Right lung (tissue), 10 donors: ENCODE measurements at places on chromosomes 4 and X. TPM values are rescaled to one million over a fixed set of nuclear protein-coding genes. Genes with fewer than 3 reads are reported as not detected.

Gene CPLX1
- 1.7 TPM for polyA plus RNA-seq

Gene ZAR1
- polyA plus RNA-seq = not detected

Gene RHOXF1
- 1.1 TPM for polyA plus RNA-seq

Gene MBNL3
- polyA plus RNA-seq = 24.3 TPM

Gene ADH1C
- polyA plus RNA-seq = 23.0 TPM

Gene NWD2
- 0.03 TPM for polyA plus RNA-seq

Gene PRMT9
- polyA plus RNA-seq = 26.9 TPM

DNA sequence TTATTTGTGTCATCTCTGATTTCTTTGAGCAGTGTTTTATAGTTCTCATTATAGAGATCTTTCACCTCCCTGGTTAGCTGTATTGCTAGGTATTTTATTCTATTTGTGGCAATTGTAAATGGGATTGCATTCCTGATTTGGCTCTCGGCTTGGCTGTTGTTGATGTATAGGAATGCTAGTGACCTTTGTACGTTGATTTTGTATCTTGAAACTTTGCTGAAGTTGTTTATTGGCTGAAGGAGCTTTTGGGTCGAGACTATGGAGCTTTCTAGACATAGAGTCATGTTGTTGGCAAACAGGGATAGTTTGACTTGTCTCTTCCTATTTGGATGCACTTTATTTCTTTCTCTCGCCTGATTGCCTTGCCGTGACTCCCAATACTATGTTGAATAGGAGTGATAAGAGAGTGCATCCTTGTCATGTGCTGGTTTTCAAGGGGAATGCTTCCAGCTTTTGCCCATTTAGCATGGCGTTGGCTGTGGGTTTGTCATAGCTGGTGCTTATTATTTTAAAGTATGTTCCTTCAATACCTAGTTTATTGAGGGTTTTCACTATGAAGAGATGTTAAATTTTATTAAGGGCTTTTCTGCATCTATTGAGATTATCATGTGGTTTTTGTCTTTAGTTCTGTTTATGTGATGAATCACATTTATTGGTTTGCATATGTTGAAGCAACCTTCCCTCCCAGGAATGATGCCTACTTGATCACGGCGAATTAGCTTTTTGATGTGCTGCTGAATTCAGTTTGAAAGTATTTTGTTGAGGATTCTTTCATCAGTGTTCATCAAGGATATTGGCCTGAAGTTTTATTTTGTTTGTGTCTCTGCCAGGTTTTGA, 72.7 kb upstream of the BOD1L1 start:
- DNase-seq = no peak

- no peak for DNase-seq
Observed at GRCh38 chr4:169417629-169418282, 147.0 kb upstream of the SH3RF1 start.

DNA sequence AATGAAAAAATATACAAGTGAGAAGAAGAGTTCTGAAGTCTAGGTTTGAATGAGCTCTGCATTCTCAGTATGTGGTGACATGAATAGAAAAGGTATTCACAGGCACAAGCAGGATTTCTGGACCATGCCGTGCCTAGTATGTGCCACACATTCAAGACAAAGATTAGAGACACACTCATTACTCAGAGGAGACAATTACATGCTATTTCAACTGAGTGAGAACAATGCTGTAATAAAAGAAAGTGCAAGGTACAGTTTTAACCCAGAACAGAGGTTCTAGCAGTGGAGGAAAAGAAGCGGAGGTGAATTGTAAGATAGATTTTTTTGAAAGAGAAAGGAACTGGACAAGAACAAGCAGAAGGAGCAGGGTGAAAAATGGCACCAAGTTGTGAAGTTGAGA, 121.0 kb upstream of the RASGEF1B start:
- DNase-seq = no peak

- no peak for DNase-seq
Observed at GRCh38 chr4:31422006-31422405, 701.8 kb downstream of the PCDH7 start.

DNA sequence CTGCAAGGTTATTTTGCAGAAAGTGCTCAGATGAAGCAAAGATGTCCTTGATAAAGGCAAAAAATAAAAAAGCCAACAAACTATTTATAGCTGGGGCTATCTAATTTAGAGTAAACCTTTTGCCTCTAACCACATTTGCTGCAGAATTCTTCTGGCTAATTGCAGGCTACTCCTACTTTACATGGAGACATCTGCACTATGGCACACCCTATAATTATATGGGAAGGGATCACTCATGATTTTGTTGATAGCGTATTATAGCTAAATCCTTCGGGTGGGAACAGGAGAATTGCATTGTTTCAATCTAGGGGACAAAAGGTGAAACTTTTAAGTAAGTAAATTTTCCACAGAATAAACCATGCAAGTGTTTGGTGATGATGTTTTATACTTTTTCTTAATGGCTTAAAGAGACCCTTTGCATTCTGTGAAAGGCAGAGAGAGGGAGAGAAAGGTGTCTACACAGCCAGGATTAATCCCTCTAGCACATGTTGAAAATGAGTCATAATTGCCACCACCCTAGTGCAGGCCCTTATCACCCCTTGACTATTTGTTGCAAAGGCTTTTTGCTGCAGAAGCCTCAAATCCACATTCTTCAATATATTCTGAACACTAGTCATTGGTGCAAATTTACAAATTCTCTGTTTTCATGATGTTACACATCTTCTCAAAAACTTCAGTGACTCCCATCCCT, 221.3 kb upstream of the BMP3 start:
- DNase-seq = no peak

DNA sequence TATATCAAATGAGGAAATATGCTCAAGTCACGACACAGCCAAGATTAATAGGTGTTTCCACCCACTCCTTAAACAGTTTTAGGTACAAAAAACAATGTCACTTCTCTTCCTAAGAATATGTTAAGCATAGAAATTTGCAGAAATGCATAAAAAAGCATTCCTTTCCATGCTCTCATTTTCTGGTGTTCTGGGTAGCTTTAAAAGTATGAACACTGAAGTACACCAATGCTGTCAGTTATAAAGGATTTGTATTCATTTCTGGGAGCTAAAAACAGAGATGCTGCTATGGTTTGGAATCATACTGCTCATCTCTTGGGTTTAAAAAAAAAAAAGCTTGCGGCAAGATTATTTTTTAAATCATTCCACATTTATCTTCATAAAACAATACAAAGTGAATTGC, 20.8 kb downstream of the SH3RF1 start:
- no peak for DNase-seq

DNA sequence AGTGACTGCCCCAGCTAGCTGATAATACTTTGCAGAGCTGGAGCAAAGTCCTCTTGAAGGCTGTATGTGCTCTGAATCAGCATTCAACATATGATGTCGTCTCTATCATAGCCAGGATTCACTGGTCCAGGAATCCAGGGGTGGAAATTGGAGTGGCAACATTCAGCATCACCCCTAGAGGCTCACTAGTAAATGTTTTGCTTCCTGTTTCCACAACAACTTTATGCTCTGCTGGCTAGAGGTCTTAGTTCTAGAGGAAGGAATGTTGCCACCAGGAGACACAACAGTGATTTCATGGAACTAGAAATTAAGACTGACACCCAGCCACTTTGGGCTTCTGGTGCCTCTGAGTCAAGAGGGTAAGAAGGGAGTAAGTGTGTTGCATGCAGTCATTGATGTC, 11.3 kb downstream of the MAGEA1 start:
- DNase-seq = no peak

DNA sequence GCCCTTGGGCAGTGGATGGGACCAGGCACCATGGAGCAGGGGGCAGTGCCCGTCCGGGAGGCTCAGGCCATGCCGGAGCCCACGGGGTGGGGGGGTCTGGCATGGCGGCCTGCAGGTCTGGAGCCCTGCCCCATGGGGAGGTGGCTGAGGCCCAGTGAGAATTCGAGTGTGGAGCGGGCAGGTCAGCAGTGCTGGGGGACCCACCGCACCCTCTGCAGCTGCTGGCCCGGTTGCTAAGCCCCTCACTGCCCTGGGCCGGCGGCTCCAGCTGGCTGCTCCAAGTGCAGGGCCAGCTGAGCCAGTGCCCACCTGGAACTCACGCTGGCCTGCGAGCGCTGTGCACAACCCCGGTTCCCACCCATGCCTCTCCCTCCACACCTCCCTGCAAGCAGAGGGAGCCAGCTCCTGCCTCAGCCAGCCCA, 1157.9 kb upstream of the ADGRL3 start:
- no peak for DNase-seq
